Activated naive CD8-positive, alpha-beta T cell treated with anti-CD3 and anti-CD28 coated beads, Interleukin-2, amount 10 ng/mL, durations not matched to agents 7 days and 5 days (primary cell): ENCODE measurements at places on chromosomes 6 and 20. TPM values are rescaled to one million over a fixed set of nuclear protein-coding genes. Genes with fewer than 3 reads are reported as not detected.

The CD83 gene
- total RNA-seq = 10.5 TPM

The CDC5L gene
- total RNA-seq = 22.8 TPM

The SYTL3 gene
- total RNA-seq = 71.7 TPM

The SLC22A2 gene
- total RNA-seq = not detected

The SPATA25 gene
- total RNA-seq = 1.7 TPM

The EMILIN3 gene
- total RNA-seq = not detected

The POPDC3 gene
- total RNA-seq = not detected

The CFAP61 gene
- total RNA-seq = not detected

The MRPL18 gene
- 62.0 TPM for total RNA-seq

DNA sequence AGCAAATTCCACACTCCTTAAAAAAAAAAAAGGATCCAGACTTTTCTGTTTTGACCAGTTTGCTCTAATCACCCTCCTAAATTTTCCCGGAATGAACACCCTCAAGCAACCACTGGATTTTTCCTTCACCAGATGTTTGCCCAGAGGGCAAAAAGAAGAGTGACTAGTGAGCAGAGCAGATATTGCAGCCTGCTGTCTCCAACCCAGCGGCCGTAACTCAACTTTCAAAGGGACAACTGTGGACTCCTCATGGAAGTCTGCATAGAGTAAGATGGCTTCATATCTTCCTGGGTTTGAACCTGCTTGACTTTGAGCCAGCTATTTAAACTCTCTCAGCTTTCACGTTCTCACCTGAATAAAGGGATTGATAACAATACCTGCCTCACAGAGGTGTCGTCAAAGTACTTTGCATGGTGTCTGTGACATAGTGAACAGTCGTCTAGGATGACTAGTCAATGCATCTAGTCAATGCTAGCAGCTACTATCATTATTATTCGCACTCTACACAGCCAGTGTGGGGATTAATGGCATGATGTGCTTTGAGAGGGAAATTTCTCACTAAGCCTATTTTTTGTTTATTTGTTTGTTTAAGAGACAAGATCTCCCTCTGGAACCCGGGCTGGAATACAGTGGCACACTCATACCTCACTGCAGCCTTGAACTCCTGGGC lies 92.2 kb upstream of the HIVEP1 start:
- DNase-seq = no peak

DNA sequence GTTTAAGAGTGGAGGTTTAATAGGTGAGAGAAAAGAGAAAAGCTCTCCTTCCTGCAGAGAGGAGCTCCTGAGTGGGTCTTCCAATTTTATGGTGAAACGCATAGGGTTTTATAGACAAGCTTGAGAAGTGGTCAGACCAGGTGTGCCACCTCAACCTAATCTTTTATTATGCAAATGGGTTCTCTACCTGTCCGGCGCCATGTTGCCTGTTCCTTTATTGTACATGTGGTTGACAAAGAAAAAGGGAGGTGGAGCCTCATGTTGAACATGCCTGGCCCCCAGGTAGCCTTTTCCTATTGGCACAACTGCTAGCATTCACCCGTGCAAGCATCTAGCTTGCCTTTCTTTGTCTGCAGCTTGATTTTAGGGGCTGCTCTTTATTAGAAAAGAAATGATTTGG lies 115.9 kb upstream of the F13A1 start:
- DNase-seq = no peak

- DNase-seq = no peak
Observed at GRCh38 chr6:151796842-151797530, 10.5 kb upstream of the ESR1 start.

DNA sequence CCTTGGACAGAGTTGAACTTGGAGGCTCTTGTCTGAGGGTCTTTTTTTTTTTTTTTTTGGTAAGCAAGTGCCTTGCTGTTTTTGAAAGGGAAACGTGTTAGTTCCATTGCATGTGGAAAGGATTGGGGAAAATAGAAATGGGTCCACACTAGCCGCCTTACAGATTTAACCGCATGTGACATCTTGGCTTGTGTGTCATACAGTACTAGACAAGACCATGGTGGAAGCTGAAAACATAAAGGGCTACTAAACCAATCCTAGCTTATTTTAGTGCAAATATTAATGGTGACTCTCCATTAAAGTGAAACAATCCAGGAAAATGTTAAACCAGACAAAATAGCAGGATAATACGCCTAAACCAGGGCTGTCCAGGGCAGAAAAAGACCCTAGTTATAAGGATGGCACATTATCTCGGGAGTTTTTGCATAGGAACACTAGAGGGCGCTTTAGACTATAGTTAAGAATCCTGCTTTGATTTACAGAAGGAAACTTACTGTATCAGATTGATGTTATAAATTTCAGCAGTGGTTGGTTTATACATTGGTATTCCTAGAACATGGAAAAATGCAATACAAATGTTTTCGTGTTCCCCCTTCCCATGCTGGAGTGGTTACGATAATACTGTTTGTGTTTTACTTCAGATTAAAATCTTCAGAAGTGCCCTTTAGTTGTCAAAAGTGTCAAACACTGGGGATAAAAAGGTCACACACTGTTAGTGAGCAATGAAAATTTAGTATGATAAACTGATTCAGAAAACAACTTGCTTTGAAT lies 59.8 kb upstream of the DEK start:
- DNase-seq = no peak

DNA sequence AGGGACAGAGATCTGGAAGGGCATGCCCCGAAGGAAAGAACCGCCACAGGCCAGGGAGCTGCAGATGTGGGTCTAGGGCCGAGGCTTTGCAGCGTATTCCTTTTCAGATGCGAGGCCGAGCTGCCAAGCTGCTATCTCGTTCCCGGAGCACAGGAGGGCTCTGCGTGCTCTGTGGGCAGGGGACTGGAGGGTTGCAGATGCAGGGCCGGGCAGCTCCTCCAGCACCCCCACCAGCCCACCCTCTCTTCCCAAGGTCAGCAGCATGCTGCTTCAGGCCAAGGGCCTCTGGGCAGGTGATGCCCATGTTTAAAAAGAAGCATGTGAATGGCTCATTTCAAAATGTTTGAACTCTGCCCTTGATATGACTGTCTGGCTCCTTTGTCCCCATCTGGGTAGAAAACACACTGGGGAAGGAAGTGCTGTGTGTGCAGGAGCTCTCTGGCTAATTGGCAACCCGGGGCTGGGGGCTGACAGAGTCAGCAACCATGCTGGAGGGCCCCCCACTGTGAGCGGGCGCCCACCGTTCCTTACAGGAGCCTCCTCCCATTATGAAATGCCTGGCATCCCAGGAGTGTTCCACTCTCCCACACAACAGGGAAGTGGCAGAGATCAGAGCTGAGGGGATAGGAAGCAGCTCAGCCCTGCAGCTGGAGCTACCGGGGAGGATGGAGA lies 353.3 kb downstream of the ZFAND3 start:
- no peak for DNase-seq

- DNase-seq = no peak
Observed at GRCh38 chr20:2051946-2052345, 49.7 kb upstream of the STK35 start.

- no peak for DNase-seq
Observed at GRCh38 chr6:141313986-141314385, 818.7 kb upstream of the GJE1 start.

DNA sequence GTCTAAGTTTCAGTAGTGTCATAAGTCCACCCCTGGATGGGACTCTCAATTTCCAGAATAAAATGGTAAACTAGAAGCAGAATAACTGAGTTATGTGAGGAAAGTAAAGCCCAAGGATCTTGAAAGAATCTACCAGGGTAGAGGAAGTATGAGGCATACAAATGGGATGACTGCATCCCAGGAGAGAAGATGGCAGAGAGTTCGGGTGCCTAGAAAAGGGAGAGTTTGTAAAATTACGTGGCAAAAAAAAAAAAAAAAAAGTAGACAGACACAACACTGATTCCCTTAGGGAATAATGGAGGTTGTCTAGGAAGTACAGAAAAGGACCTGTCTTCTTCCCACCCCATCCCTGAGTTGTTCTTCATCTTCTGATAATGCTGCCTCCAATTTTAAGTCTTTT lies 3.4 kb downstream of the GABBR1 start:
- DNase-seq = no peak

DNA sequence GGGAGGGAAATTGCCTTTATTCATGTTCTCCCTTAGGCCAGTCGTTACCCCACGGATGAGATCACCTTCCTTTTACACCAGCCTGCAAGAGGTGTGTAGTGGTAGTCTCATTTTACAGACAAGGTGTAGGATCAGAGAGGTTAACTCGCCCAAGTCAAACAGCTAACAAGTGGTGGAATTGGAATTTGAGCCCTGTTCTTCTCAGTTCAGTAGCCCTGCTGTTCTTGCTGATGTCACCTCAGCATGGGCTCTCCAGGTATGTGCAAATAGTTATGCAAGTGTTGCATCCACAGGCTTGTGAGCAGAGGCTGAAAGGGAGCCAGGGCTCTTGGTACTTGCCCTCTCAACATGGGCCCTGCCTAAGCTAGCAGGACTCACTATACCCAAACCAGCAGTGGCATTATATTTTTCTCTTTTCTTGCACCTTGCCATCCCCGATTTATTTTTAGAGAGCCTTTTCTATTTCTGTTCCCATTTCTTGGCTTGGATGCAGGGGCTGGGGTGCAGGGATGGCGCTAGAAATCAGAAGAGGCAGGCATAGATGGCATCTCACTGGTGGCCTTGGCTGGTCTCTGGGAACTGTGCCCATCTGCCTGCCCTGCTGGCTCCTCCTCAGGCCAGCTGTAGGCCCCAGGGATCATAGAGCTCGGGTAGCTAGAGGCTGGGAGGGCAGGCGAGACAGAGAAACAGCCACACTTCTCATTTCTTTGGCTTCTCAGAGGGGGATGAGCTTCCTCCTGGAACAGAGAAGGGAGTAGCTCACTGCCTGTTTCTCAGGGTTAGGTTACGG lies 18.2 kb downstream of the PPARD start:
- DNase-seq = no peak

DNA sequence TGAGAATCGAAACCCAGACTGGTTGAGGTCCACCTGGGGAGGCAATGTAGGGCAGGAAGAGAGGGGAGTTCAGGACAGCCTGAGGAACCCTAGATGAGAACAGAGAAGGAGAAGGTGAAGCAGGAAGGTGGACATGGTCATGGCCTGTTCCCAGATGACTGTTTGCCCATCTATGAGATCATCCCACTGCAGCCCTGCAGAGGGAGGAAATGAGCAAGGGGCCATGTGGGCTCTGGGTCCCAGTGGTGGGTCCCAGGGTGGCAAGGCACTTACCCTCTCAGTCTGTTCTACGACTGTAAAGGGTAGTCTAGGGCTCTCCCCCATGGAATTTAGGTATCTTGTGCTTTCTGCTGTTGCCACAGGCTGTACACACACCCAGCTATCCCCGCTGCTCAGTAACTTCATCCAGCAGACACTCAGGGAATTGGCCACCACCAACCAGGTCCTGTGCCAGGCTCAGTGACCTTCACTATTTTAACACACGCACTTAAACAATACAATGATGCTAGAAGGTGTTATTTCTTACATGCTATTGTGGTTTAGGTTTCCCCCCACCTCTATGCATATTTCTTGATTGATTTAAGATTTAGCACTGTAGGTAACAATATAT lies 89.8 kb downstream of the TOX2 start:
- no peak for DNase-seq

DNA sequence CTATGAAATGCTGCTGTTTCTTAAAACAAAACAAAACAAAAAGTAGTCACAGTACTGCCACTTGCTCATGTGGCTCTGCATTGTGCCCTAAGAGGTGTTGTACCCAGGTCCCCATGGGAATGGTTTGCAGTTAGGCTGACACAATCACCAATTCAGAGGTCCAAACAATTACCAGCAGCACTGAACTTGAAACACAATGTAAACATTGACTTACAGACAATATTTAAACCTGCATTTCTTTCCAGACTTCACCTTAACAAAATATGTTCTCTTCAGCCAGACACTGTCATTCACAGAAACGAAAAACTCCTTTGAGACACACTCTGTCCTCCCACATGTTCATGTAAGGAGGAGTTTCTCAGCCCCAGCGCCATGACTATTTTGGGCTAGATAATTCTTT lies 206.8 kb upstream of the ARG1 start:
- DNase-seq = no peak

DNA sequence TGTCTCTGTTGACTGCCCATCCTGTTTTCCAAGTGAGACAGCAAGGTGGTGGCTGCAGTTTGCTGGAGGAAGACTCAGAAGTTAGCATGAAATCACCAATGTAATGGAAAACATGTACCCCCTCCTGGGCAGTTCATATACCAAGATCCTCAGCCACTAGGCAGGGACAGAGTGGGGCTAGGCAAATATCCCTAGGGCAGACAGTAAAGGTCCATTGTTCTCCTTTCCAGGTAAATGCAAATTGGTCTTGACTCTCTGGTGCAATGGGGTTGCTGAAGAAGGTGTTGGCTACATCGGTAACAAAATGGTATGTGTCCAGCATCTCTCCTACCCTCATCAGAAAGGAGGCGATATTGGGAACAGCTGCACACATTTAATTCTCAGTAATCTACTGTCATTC lies 233.6 kb upstream of the SOX4 start:
- no peak for DNase-seq

- no peak for DNase-seq
Observed at GRCh38 chr6:157461000-157461915, 80.3 kb downstream of the ZDHHC14 start.
